Effector memory CD4-positive, alpha-beta T cell (primary cell): ENCODE measurements at places on chromosomes 6 and 20.

GRCh38 chr20:42152575-42152974 is 534.4 kb upstream of the CHD6 start:
- DNase-seq = no peak

DNA sequence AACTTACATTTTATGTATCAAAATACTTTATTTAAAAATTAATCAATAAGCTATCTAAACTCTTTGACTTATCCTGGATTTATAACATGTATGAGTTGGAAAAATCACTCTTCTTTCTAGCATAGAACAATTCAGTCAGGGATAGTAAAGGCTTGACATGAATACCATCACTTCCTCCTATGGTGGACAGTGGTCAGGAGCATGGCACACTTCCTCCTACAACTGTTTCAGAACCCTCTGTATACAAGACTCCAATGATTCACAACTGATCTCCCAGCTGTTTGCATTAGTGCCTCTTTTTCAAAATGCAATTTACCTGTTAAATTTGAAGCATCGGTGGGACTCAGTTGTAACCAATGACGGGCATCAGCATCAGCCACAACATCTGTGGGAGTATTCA is 129.7 kb downstream of the RALGAPA2 start:
- no peak for DNase-seq

DNA sequence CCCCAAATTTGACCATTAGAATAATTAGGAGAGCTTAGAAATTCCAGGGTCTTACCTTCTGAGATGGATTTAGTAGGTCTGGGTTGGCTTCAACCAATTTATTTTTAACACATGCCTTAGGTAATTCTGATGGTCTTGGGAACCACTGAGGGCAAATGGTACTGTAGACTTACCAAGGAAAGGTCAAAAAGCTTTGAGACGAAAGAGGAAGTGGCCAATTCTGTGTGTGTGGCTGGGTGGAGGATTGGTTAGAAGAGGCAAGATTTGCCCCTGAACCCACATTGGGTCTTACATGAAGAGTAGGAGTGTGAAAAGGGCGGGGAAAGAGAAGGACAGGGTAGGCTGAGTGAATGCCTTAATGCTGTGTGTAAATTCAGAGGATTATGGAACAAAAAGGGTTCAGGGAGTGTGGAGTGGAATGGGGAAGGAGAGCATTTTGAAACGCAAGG is 2.7 kb downstream of the ITCH start:
- no peak for DNase-seq

DNA sequence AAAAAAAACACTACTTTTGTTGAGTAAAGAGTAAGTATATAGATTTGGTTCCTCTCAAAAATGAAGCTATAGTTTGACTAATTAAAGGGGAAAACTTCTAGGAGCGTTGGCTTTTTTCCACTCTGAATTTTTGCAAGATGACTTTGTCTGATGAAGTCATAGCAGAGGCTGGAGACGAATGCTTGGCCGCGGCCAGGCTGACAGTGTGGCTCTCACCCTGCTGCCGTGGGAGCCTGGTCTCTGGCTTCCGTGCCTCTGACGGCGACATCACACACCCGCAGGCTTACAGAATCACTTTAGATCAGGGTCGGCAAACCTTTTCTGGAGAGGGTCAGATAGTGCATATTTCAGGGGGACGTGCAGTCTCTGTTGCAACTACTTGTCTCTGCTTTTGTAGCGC is 145.0 kb downstream of the PHACTR3 start:
- DNase-seq = no peak

DNA sequence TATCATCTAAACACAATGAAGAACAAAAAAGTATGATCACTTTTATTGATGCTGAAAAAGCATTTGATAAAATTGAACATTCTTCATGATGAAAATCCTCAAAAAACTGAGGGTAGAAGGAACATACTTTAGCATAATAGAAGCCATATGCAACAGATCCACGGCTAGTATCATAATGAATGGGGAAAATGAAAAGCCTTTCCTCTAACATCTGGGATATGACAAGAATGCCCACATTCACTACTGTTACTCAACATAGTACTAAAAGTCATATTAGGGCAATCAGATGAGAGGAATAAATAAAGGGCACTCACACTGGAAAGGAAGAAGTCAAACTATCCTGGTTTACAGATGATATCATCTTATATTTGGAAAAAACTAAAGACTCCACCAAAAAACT is 256.6 kb downstream of the RFPL4B start:
- no peak for DNase-seq

DNA sequence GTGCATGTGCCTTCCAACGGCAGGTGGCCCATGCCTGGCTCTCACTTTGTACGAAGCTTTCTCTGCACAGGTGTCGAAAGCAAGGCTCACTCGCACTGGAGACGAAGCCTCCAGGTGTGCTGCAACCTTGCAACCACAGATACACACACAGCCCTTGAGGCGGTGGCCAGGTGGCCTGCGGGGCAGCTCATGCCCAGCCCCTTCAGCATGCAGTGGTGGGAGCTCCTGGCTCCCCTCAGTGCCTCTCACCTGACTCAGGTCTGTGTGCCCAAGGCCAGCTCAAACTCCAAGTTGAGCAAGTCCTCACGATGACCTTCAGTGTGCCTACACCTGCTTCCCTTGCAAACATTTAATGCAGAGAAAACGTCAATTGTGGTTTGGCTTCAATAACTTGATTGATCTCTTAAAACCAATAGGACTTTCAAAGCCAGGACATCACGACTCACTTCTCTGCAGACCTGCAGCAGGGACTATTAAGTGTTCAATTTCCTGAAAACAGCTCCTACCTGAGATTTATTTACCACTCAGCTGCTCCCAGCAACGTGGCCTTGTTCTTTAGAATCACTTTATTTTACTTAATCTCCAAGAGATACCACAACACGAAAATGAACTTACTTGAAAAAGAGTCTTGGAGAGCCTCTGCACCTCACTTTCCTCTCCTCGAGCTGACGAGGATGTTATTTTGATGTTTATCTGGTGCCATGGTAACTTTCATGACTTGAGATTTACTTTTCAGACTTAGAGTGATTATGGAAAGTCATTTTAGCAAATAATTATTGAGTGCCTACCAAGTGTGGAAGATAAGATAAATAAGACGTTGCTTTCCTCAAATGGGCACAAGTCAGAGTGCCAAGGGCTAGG is 86.3 kb downstream of the SLC22A23 start:
- peak; percentile 17 for DNase-seq

DNA sequence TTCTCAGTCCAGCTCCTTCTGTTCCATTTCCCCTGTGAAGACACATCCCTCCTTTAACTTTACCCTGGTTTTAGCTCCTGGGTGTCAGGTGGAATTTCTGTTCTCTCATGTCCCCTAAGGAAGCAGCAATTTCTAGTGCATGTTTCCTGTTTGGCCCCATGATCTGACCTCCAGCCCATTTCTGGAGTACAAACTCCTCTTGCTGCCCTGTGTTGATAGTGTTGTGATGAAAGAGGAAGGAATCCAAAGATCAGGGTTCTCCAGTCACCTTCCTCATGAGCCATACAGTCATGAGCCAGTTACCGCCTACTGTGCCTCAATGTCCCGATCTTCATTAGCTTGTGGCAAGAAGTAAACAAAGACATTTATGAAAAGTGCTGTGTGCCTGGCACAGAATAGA is 97.4 kb downstream of the PHACTR1 start:
- DNase-seq = no peak

DNA sequence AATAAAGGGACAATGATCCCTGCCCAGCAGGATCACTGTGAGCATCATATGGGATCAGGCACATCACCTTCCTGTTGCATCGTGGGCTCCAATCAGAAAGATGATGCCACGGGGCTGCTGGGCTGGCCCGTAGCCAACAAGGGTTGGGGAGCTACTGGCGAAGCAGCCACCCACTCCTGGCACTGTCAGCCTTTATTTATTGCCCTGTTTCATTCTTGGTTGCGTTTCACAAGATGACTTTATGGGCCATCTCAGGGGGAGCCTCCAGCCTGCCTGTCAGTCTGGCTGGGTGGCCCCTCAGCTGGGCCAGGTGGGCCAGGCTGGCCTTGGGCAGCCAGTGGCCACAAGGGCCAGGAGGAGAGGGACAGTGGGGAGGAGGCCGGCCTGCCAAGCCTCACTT is 17.3 kb downstream of the VSTM2L start:
- DNase-seq = no peak

GRCh38 chr6:10595731-10596664 is 74.8 kb downstream of the GCNT2 start:
- DNase-seq = no peak

DNA sequence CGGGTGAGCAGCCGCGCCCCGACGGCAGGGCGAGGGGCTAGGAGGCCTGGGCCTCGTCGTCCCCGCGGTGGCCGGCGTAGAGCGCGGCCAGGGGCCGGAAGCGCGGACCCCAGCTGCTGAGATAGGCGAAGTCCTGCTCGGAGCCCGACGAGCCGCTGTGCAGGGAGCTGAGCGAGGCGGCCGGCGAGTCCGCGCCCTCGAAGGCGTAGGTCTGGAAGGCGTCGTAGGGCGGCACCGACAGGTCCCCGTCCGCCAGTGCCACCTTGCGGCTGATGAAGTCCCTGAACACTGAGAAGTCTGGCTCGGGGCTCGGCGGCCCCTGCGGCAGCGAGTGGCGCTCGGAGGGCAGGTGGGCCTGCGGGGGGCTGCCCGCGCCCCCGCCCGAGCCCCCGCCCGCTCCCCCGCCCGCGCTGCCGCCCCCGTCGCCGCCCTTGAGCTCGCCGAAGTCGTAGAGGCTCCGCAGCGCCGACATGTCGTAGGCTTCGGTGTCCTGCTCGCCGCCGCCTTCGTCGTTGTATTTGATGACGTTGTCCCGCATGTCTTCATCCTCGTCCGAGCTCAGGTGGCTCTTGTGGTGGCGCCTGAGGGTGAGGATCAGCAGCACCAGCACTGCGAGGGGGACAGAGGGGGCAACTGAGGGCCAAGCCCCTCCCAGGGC is 56.5 kb downstream of the CD40 start:
- peak; percentile 37 for DNase-seq

- no peak for DNase-seq
Observed at GRCh38 chr6:160714731-160715316, 12.8 kb downstream of the PLG start.

- DNase-seq = no peak
Observed at GRCh38 chr6:15879371-15880261, 216.8 kb upstream of the DTNBP1 start.

DNA sequence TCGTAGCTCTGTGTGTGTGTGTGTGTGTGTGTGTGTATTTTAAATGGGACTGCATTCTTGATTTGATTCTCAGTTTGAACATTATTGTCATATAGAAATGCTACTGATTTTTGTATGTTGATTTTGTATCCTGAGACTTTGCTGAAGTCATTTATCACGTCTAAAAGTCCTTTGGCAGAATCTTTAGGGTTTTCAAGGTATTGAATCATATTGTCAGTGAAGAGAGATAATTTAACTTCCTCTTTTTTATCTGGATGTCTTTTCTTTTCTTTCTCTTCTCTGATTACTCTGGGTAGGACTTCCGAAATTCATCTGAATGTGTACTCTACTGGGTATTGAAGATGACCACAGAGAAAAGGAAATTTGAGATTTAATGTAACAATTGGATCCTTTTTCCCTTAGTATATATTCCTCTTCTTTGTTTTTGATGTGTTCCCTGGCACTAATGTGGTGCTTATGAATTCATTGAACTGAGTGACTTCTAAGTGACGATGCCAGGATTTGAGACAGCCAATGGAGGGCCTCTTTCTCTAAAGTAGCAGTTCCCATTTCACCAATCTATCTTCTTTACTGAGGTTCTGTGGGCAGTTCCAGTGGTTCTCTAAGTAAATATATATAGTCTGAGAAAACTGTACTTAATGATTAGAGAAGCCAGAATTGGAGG is 47.6 kb downstream of the TNFAIP3 start:
- DNase-seq = no peak

GRCh38 chr6:21264288-21265033 is 329.1 kb upstream of the SOX4 start:
- no peak for DNase-seq
